ENCODE measurements at places on chromosomes 12 and 14.

DNA sequence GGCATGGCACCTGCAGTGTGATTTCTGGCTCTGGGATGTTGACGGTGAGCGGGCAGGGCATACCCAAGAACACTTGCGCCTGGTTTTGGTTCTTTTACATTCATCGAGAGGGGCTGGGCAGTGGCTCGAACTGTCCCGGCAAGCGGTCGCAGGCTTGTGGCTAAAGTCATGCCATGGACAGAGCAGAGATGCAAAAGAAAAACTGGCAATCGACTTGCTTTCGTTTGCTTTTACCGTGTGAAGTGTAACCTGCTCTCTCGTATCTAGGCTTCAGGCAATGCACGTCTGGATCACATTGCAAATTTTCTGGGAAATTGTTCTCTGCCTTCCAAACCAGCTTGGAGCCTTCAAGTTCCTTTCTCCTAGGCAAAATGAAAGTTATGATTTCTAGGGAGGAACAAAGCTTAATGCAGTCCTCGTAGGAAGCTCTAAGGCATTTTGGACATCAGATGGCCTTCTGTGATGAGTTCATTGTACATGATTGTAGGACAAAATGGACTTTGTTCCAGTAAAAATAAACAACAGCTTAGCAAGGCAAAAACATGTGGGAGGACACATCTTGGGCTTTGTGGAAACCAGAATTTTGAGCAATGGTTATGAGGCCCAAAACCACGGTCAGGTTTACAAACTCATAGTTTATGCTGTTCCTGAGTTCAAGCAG lies 18.3 kb downstream of the ADGRD1 start:
- no peak for DNase-seq

DNA sequence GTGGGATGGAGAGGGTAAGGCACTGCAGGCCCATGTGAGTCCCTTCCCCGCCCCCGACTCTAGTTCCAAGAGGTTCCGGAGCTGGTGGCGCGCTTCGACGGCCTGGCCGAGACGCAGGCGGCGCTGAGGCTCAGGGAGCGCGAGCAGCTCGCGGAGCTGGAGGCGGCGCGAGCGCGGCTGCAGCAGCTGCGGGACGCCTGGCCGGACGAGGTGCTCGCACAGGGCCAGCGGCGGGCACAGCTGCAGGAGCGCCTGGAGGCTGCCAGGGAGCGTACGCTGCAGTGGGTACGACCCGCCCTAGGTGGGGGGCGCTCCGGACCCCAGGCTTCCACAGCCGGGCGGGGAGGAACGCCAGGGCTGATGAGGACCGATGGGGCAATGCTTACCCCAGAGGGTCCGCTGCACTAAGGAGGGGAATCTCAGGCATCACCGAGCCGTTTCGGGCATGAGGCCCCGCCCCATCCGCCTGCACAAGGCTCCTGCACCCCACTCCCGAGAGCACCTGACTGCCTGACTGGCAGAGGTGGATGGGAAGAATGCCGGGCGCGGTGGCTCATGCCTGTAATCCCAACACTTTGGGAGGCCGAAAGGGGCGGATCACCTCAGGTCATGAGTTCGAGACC lies 4.9 kb downstream of the CFAP73 start:
- no peak for DNase-seq

- no peak for DNase-seq
These were observed 35.5 kb upstream of the CSRP2 start for GRCh38 chr12:76914102-76914859.

DNA sequence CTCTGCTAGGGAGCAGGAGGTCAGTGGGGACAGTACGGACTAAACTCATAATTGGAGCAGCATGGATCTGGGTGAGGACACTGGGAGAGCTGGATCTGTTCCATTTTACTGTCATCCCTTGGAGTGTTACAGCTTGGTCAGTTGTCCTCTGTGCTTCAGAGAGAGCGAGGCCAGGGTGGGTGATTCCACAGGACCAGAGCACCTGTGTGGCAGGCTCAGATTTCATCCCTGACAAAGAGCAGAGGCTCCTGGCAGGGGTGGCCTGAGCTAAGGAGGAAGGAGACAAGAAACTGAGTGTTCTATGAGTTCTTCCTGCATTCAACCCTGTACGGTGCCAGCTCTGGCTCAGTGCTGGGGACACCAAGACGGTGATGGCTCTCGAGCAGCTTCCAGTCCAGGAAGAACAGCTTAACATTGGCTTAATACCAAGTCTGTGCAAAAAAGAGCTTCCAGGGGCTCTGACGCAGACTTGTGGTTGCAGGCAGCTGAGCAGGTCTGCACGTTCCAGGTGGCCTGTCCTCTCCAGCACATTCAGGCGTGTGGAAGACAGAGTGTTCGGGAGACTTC lies 8.4 kb upstream of the PGF start:
- no peak for DNase-seq

GRCh38 chr14:35999294-35999693 lies 173.2 kb downstream of the BRMS1L start:
- DNase-seq, result no peak

GRCh38 chr12:20011200-20011599 lies 357.1 kb upstream of the PDE3A start:
- DNase-seq, result no peak

GRCh38 chr12:3560295-3560620 lies 69.3 kb downstream of the PRMT8 start:
- DNase-seq, result no peak
